Adrenal gland (tissue), 19 donors: ENCODE measurements at places on chromosomes 11 and 22. TPM values are rescaled to one million over a fixed set of nuclear protein-coding genes. Genes with fewer than 3 reads are reported as not detected.

GRCh38 chr22:20867179-20868024, 8.6 kb downstream of the SNAP29 start:
- H3K36me3 ChIP-seq, result no peaks in the 10 kb centered on the region
- H3K4me3 ChIP-seq, result no peak overlapping the region
- H3K4me1 ChIP-seq, result peaks cover 12% of the 10 kb centered on the region

DEUP1 gene
- 0.24 TPM for polyA plus RNA-seq

- H3K27me3 ChIP-seq, result no peaks in the 10 kb centered on the region
- no peak overlapping the region for H3K27ac ChIP-seq
- H3K36me3 ChIP-seq, result no peaks in the 10 kb centered on the region
- H3K4me1 ChIP-seq, result no peaks in the 10 kb centered on the region
- H3K4me3 ChIP-seq, result no peak overlapping the region
- DNase-seq, result no peak
Observed at GRCh38 chr11:96655474-96655873, 265.7 kb downstream of the JRKL start.

GRCh38 chr11:79441461-79441875, 638 bp upstream of the TENM4 start:
- H3K4me1 ChIP-seq, result peaks cover 43% of the 10 kb centered on the region
- H3K27ac ChIP-seq, result peak overlapping the region; percentile 84
- H3K4me3 ChIP-seq, result no peak overlapping the region
- no peaks in the 10 kb centered on the region for H3K36me3 ChIP-seq
- peaks cover 7% of the 10 kb centered on the region for H3K27me3 ChIP-seq

CLCF1 gene
- 5.6 TPM for polyA plus RNA-seq

- no peaks in the 10 kb centered on the region for H3K27me3 ChIP-seq
- H3K4me1 ChIP-seq, result no peaks in the 10 kb centered on the region
- no peak overlapping the region for H3K4me3 ChIP-seq
- DNase-seq, result no peak
- H3K27ac ChIP-seq, result no peak overlapping the region
- no peaks in the 10 kb centered on the region for H3K36me3 ChIP-seq
Observed at GRCh38 chr11:13837286-13837685, 125.2 kb upstream of the SPON1 start.

GRCh38 chr11:65576232-65576866, 496 bp downstream of the EHBP1L1 start:
- H3K36me3 ChIP-seq, result no peaks in the 10 kb centered on the region
- H3K27ac ChIP-seq, result peak overlapping the region; percentile 94
